ENCODE measurements at places on chromosomes 5 and 9. TPM values are rescaled to one million over a fixed set of nuclear protein-coding genes. Genes with fewer than 3 reads are reported as not detected.

Gene C9
- total RNA-seq: under 0.01 TPM

Gene ORM2
- total RNA-seq: not detected

Gene LVRN
- total RNA-seq: not detected

Gene CDO1
- 1.8 TPM for total RNA-seq

Gene LCN10
- not detected for total RNA-seq

Gene EGFL7
- 8.2 TPM for total RNA-seq

Gene SLC45A2
- total RNA-seq: under 0.01 TPM

Gene SPATA31A5
- total RNA-seq: not detected

Gene KIF12
- total RNA-seq: 1.6 TPM

Gene NEUROG1
- not detected for total RNA-seq

DNA sequence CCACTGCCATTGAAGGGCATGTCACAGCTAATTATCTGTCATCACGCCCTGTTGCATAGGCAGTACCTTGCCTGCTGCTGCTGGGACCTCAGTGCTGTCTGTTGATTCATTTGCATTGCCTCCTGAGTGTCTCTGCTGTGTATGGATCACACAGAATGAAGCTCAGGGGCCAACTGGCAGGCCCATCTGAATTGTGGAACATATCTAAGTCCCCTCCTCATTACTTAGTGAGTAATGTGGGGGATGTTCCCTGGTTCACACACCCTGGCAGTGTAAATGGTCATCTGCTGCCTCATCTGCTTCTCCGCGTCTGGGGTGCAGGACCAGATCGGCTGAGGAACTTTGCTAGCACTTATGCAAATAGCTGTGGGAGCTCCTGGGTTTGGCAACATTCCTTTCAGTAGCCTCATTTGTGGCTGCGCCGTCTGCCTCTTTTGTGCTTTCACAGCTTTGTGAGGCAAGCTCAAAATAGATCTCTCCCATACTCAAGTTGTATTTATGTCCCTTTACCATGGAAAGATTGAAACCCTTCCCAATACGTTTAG is 25.4 kb downstream of the TYRP1 start:
- peak; percentile 57 for DNase-seq

- DNase-seq: no peak
Measured at GRCh38 chr9:112831969-112832368, 58.7 kb downstream of the SLC46A2 start.

- DNase-seq: no peak
Measured at GRCh38 chr5:5522336-5522735, 99.9 kb downstream of the ICE1 start.

- no peak for DNase-seq
Measured at GRCh38 chr5:174426388-174426787, 298.0 kb upstream of the MSX2 start.

GRCh38 chr9:5736563-5737346 is 96.2 kb downstream of the ERMP1 start:
- no peak for DNase-seq

DNA sequence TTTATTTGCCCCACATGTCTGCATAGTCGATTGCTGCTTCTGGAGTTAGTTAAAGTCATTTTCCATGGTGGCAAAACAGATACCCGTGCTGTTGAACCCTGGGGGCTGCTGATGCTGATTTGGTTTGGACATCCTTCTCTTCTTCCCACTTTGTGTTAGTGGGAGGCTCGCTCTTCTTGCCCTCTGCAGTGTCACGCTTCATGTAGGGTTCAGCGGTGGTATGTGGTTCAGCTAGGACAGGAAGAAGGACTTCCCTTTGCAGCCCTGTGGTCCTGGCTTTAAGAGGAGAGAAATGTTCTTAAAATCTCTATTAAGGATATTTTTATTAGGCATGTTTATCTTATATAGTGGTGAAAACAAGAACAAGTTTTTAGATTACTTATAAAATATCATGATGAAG is 36.2 kb downstream of the SLC36A1 start:
- DNase-seq: no peak

DNA sequence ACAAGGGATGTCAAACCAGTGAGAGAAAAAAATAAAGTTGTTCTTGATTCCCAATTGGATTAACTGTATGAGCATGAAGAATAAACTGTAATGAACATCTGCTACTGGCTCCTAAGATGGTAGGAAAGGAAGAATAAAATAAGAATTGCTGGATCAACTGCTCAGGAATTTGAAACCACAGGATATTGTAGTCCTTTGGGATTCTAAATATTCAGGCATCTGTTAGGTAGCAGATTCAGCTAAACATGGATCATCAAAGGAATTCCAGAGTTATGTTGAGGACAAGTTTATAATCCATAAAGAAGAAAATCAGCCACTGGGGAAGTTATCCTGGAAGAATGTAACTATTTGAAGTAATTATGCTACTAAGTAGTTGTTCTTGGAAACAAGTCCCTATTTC is 65.8 kb downstream of the ISL1 start:
- no peak for DNase-seq

- DNase-seq: peak; percentile 99
Measured at GRCh38 chr9:16337322-16338029, 533.0 kb downstream of the BNC2 start.

GRCh38 chr9:95852059-95853032 is 23.1 kb upstream of the ERCC6L2 start:
- DNase-seq: peak; percentile 64

GRCh38 chr9:27090711-27091110 is 18.3 kb upstream of the TEK start:
- no peak for DNase-seq

DNA sequence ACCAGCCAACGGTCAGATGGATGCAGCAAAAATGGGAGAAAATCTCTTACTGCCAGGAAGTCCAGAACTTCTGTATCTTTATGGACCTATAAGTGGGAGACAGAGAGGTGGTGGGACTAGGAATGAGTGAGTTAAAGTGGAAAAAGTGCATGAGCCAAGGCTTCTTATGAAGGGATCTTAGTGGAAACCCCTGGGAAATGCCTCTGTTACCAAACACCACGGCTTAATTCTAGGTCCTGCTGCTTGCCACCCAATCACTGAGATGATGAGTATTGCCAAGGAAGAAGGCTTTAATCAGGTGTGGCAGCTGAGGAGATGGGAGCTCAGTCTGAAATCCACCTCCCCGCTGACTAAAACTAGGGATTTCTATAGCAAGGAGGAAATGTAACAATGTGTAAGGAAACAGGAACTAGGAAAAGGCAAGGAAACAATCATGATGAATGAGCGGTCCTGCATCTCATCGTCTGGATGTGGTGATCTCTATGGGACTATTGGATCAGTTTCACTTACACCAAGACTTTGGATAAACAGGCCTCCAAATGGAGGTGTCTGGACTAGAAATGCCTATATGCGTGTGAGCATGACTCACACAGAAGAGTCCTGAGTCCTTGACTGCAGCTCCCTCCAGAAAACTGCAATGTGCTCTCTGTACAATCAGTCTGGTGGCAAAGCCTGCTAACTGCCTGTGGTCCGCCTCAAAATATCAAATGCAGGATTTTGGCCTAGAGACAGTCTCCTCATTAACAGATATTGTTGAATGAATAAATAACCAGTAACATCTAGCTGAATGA is 98.2 kb upstream of the PRR16 start:
- peak; percentile 54 for DNase-seq

GRCh38 chr9:93329629-93330280 is 121.7 kb upstream of the FAM120A start:
- DNase-seq: no peak

DNA sequence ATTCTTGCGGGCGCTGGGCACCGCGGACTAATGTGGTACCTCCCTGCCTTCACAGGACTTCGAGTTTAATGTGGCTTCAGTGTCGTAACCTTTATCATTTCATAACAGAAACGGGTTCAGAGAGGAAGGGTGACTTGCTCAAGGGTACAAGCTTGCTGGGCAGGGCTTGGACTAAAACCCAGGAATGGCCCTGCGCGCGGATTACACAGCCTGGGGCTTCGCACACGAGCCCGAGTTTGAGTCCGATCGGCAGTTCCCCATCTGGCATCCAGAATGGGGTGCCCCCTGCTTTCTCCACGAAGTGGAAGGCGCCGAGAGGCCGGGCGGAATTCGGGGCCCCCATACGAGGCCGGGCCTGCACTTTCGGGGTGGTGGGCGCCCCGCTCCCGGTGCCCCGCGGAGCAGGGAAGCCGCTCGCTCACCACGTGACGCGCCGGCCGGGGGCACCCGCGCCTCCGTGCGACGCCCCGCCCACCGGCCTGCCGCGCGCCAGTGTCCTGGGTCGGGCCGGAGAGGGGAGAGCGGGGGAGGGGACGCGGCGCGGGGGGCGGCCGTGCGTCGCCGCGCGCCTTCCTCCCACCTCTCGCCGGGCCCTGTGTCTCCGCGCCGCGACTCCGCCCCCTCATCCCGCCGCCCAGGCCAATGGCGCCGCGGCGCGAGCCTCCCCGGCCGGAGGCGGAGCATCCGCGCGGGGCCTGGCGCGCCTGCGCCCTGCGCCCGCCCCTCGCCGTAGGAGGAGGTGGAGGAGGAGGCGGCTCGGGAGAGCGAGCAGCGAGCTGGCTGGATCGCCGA is at the start of gene SET:
TSS of gene SET (plus strand) at position 722 of the 792 bp plus-strand sequence. CDS start 361 bp downstream, outside the sequence.
- peak; percentile 90 for DNase-seq

- no peak for DNase-seq
Measured at GRCh38 chr5:120510098-120510637, 46.1 kb downstream of the PRR16 start.

DNA sequence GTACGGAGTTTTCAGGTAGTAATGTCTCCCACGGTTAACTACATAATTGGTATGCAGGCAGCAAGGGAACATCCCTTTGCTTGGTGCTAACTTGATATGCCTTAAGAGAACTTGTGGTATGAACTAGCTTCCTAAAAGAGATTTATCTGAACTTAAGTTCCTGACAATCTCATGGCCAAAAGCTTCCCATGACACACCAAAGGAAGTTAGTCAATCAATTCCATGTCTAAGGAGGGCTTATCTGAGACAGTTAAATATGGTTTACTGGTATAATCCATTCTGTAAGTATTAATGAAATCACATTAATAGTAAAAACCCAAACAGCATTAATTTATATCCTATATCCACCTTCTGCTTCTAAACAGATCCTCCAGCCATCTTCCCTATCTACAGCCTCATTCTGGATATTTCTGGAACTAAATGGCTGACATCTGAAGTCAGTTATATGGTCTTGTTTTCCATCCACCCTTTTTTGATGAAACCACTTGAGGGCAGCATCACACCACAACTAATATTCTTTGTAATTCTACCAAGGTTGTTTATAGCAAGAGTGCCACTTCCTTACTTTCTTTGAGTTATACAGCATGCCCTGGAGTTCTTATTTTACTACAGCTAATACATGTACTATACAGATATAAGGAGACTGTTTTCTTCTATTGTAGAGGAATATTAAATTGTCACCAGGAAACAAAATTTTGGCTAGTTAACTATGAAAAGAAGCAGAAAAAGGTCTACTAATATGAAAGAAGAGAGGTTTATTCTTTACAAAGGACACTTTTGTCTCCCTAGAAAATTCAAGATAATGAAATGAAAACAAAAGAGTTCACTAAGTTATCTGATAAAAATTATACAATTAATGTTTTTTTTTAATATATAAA is 34.7 kb downstream of the SHOC1 start:
- DNase-seq: peak; percentile 69

- peak; percentile 58 for DNase-seq
Measured at GRCh38 chr5:10702911-10703491, 58.0 kb downstream of the DAP start.

DNA sequence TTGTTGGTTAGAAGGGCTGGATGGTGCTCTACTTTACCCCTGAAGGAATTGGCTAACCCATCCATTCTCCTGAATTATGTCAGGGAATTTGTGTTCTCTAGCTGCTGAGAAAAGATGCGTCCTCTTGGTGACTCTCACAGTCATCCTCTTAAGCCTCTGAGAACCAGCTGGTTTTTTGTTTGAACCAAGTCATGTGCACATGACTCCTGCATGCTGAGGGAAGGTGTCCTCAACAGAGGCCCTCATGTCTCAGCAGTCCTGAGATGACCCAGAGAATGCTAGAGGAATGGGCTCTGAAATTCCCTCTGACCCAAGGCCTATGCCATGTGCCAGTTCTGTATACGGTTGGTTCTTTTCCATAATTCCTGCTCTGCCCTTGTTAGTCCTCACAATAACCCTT is 10.4 kb upstream of the C5orf63 start:
- DNase-seq: no peak

DNA sequence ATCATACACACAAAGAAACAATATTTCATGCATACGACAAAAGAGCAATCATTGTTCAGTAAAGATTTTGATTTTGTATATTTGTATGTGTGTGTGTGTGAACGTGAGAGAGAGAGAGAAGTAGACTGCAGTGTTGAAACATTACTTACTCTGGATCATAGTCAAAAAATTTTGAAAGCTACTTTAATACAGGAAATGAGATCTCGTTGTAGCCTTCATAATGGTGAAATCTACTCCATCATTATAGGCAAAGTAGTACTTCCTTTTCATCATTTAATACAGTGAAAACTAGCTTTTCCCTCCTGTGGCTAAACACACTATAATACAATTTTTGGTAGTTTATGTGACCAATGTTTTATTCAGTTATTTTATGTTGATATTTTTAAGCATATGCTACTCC is 1427.7 kb upstream of the C9orf72 start:
- DNase-seq: no peak

DNA sequence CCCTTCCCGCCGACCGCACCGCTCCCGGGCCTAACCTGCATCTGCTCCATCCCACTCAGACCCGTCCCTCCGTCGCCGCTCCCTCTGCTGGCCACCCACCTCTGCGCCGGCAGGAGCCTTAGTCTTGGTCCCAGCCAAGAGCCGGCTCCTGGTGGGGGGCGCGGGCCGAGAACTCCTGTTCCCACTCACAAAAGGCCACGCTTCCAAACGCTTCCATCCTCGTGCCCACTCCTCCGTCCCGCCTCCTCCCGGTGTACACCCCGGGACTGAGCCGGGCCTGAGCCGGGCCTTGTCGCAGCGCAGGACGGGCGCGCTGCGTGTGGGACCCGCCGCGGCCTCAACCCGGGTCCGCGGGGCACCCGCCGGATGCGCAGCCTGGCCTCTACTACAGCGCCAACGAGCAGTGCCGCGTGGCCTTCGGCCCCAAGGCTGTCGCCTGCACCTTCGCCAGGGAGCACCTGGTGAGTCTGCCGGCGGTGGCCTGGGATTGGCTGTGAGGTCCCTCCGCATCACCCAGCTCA is 7.5 kb downstream of the ADAMTS13 start:
- no peak for DNase-seq

DNA sequence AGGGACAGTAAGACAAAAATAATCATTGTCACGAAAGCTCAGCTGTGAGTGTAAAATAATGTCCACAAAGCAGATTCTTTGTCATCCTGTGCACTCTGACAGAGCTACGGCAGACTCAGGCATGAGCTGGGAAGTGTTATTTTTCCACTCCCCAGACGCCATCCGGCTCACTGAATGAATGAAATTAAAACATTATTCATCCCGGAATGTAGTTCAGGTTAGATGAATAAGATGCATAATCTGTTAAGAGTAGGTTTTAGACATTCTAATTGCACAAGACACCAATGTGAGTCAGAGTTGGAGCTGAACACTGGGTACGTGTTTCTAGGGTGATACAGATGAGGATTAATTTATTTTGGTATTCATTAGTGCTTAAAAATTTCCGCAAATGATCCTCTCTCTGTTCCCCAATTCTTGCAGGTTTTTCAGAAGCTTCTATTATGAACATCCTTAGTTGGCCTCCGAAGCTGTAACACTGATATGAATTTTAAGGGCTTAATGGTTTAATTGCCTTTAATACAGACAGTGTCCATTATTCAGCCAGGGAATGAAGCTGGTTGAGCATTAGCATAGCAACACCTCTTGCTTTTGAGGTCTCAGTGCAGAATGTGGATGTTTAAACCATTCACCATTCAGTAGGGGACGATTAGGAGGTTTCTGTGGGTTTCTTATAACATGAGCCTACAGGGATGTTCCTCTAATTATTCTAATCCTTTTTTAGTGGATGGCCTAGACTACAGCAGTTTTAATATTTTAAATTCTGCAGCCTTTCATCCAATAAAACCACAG is 65.6 kb upstream of the FRRS1L start:
- peak; percentile 92 for DNase-seq

GRCh38 chr5:93039888-93040287 is 541.1 kb downstream of the NR2F1-AS1 start:
- DNase-seq: no peak

All from mammary epithelial cell (primary cell).